ENCODE measurements at places on chromosomes 4 and X.

DNA sequence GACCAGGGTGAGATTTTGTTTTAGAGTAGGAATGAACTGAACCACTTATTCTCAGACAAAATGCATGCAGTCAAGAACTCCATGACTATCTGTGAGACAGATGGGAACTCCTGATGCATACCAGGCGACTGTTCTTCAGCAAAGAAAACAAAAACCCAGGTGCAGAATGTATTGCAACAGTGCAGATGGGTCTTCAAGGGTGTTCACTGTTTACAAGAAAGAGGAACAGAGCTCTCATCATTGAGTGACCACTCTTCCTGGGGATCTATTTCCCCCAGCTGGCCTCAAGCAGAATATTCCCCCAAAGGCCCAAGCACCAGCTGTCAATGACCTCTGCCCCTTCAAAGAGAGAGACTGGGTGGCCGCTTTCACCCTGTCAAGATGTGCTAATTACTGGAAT is 39.7 kb upstream of the BMP3 start:
- no peak for DNase-seq

DNA sequence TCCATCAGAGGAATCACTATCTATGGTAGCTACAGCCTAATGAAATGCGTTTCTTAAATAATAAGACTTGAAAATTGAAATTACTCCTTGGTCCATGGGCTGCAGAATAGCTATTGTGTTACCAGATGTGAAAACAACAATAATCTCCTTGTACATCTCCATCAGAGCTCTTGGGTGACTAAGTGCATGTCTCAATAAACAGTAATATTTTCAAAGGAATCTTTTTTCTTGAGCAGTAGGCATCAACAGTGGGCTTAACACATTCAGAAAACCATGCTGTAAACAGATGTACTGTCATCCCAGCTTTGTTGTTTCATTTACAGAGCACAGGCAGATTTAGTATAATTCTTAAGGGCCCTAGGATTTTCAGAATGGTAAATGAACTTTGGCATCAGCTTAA is 67.3 kb downstream of the GLUD2 start:
- DNase-seq: no peak

GRCh38 chr4:154961263-154961662 is 180.2 kb downstream of the RBM46 start:
- DNase-seq: no peak

- DNase-seq: peak; percentile 21
Measured at GRCh38 chrX:15384304-15384703, at the start of gene VEGFD. TSS of gene VEGFD (minus strand) at chrX:15384413. CDS start at chrX:15383946, 467 bp downstream.

GRCh38 chr4:24488399-24489164 is 95.8 kb downstream of the DHX15 start:
- DNase-seq: no peak

GRCh38 chrX:23365541-23365940 is 30.9 kb downstream of the PTCHD1 start:
- DNase-seq: no peak

DNA sequence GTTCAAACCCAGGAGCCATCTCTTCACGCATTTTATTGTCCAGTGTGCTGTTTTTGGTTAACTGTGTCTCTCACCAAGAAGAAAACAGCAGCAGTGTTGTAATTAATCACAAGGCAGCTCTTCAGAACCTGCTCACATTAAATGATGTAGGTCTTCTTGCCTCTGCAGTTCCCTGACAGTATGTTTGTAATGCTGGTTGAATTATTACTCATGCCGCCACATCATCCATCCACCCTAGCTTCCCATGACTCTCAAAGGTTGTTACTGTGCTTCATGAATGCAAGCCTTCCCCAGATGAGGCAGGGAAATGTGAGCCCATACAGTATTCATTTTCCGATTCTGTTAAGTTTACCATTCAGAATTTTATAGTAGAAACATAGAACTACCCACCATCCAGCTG is 17.4 kb downstream of the TLR10 start:
- no peak for DNase-seq

- DNase-seq: no peak
Measured at GRCh38 chrX:118974088-118974907, at the start of gene LONRF3. TSS of gene LONRF3 (plus strand) at chrX:118974618. CDS start at chrX:118974781, 163 bp downstream.

GRCh38 chr4:137663251-137664045 is 131.2 kb upstream of the PCDH18 start:
- peak; percentile 48 for DNase-seq

- DNase-seq: peak; percentile 37
Measured at GRCh38 chrX:43559644-43560043, 96.5 kb upstream of the MAOA start.

DNA sequence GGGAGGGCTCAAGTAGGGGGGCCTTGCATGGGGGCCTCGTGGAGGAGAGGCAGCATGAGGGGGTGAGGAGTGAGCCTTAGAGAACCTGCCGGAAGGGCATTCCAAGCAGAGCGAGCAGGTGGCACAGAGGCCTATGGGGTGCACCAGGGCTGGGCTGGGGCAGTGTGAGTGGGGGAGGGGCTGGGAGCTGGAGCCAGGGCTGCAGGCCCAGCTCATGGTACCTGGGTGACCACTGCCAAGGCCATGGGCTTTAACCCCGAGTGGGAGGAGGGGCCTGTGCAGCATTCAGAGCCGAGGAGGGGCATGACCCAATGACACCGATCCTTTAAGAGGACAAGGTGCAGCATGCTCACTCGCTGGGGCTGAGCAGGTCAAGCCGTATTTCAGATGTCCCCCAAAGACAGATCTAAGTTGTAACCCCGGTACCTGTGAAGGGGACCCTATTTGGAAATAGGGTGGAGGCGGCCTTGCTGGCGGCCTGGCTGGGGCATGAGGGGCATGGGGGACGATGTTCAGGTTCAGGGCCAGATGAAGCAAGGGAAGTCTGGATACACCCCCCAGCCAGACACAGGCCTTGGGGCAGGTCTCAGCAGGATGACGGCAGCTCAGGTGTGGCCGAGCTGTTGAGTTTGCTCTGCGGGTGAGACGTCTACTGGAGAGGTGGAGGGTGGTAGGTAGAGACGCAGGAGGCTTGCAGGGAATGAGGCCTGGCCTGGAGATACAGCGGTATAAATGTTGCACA is 137.0 kb downstream of the CPZ start:
- DNase-seq: no peak

DNA sequence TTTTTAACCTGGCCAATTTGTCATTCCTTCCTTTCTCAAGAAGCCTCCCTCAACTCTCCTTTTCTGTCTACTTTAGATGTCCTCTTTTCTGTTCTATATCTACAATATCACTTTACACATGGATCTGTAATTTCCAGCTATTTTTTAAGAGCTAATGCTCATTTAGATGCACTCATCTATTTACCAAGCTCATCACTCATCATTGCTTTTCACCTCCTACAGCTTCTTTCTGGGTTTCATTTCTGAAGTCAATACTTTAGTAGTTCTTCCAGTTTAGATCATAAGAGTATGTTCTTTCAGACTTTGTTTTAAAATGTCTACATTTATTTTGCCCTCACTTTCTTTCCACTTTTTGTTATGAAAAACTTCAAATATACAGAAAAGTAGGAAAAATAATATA is 466.9 kb downstream of the MID1IP1 start:
- DNase-seq: no peak

- DNase-seq: no peak
Measured at GRCh38 chrX:9498236-9498635, 33.4 kb downstream of the TBL1X start.

DNA sequence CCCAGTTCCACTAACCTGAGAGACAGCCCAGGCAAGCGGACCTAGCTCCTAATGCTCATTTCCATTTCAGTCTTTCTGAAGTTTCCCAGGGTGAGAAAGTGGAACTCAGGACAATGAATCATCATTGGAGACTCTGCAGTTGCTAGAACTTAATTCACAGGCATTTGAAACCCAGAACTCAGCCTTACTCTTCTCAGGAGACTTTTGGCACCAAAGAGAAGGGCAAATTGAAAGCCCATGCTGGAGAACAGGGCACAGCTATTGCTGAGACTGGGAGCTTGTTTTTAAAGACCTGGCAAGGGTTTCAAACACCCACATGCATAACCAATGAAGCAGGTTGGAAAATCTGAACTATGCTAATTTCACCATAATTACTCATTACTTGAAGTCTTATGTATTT is 36.0 kb downstream of the BST1 start:
- no peak for DNase-seq

- no peak for DNase-seq
Measured at GRCh38 chr4:25106363-25107151, 53.7 kb downstream of the SEPSECS start.

DNA sequence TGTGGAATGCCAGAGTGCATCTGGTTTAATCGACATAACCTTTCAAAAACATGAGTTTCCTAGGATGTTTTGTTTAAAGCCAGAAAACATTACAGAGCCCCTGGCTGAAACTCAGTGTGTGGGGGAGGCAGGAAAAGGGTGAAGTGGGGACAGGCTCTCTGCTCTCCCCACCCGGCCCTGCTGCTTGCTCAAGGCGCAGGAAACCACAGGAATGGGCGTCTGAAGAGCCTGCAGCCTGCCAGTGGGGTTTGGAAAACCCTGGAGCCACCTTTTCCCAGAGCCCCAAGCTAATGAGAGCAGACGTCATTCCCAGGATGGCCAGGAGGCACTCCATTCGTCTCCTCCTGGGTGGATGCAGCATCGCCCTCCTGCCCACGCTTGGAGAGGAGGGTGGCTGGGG is 240.6 kb downstream of the AFAP1 start:
- no peak for DNase-seq

DNA sequence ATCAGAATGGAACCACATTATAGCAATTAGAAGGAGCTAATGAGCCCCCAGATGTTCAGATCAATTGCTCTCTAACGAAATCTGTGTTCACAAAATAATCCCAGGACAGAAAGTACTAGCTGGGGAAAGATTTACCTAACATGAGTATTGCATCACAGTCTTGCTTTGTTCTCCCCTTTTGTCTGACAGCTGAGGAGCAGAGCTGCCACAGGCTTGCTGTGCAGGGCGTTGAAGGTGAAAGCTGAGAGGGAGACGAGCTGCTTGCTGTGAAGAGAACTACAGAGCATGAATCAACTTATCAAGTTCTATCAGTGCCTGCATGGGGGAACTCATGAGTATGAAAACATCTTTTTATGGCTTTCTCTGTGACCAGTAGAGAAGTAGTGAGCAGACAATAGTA is 441.2 kb downstream of the CENPC start:
- DNase-seq: no peak

DNA sequence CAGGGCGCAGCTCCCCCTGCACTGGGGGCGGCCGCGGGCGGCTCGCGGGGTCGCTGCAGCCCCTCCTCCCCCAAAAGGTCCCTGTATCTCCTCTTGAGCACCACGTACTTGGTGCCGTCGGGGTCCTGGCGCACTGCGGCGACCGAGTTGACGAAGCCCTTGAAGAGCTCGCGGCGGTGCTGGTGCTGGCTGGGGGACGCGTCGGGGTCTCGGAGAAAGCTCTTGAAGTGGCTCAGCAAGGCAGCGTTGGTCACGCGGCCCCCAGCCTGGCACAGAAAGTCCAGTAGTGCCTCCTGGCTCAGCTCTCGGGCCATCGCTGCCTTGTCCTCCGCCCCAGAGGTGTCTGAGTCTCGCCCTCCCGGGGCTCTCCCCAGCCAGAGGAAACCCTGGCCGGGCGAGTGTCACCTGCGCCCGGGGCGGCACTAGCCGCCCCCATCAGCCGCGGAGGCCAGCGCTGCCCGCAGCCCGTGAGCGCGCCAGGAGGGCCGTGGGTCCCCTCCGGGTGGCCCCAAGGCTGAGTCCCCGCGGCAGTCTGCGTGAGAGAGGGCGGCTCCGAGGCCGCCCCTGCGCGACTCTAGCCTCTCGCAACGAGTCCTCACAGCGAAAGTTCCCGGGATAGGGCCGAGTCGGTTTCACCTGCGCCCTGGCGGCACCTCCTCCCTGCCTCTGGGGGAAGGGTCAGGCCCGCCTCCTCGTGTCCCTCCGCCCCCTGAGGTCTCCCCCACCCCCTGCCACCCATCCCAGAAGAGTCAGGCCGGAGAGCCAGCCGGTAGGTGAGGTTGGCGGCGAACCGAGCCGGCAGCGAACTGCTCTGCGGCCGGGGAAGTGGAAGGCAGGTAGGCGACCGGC is at the start of gene SOWAHB:
Gene SOWAHB, minus strand, starts transcription at position 609 of the 849 bp plus-strand sequence. Its CDS starts 295 bp downstream, at position 314.
- DNase-seq: peak; percentile 75

GRCh38 chr4:42309361-42310260 is 87.7 kb upstream of the SHISA3 start:
- no peak for DNase-seq

DNA sequence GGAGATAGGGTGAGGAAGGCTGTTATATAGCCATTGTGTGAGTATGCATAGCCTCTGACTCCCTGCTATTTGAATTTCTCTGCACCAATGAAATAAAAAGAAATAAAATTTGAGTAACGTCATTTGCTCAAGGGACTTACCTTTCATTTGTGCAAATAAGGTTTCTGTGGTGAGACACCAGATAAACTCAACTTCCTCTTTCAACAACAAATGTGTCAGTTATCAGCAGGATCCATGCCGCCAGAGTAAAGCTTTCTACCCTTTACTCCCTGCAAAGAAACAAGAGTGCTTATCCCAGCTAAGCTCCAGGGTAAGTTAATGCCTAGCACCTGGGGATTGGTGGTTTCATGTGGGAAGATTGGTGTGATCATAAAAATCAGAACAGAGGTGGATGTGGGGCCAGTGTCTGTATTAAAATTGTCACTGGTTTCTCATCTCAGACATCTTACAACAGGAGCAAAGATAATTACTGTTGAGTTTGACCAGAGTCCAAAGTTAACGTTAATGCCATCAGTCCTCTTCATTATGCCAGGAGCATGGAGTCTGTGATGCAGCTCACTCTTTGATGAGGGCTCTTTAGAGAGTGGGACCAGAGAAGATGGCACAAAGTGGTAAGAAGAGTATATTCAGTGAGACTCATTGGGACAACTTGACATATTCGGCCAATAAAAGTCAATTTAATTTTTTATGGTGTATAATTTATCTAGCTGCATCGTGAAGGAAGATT is at the start of gene P2RY10:
Gene P2RY10, plus strand, starts transcription at position 206 of the 727 bp plus-strand sequence. CDS start 15,130 bp downstream, outside the sequence.
- DNase-seq: no peak

DNA sequence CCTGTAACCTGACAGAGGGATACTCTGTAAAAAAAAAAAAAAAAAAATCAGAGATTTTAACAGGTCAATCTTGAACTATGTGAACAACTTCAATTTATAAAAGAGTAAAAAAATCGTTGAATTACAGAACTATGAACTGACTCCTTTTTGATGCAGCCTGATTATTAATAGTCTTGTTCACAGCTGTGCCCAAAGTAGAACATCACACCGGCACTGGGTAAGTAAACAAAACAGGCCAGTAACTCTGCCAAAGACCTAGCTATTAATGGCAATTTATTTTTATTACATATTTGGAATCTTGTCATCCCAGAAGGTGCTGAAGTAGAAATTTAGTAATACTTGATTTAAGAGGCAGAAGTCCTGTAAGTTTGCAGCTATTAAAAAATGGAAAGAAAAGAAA is 31.4 kb downstream of the CPE start:
- no peak for DNase-seq

DNA sequence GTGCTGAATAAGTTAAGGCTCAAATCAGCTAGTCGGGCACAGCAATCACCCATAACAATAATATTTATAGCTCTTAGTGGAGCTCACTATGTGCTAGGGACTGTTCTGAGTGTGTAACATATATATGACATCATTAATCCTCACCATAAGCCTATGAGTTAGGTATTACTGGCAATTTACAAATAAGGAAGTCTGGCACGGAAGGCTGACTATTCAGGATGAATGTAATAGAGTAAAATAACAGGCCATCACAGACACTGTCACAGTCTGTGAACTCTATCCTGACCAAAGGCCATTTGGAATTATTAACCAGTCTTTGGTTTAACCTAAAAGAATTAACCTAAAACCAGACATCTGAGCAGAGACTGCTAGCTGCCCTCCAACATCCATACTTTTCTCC is 119.3 kb downstream of the C4orf51 start:
- no peak for DNase-seq

GRCh38 chrX:150570512-150570911 is 2.1 kb downstream of the MTM1 start:
- no peak for DNase-seq

Measured in renal pelvis (tissue), 12 donors.